ENCODE measurements at places on chromosomes 2 and 18.
A peak's percentile ranks its signal among the peaks of the same experiment; 100 is the strongest.

DNA sequence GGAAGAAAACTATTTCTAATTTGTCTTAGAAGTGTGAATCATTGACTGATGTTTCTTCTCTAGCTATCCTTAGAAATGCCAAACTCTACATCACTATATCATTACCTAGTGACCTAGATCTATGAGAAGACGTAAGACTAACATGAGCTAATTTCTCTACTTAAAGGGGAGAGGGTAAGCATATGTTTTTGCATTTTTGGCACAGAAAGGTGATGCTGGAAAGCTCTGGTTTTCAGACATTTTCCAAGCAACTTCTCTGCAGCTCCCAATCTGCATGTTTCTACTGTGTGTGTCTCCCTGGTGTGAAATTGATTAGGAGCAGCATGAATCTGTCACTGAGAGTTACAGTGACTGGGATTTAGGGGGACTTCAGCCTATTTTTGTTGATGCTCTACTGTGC, 235.2 kb upstream of the LINC00305 start:
- no peak for DNase-seq

GRCh38 chr2:190126798-190127197, 64.3 kb upstream of the MSTN start:
- no peak for DNase-seq

- no peak for DNase-seq
These were observed 137.7 kb upstream of the PKDCC start for GRCh38 chr2:41910126-41910525.

DNA sequence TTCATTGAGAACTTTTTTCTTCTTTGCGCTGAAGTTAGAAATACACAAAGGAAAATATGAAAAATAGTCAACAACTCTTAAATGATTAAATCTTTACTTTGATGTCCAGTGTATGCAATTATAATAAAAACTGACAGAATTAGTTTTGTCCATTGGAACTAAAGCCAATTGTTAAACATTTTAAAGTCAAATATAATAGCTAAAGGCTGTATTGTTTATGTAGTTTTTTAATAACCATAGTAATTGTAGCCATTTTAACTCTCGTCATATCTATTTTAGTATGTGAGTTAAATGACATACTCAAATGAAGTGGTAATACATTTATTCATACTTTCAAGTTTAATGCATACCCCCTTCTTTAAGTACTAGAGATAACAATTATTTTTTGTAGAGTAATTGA, 4.7 kb upstream of the COBLL1 start:
- no peak for DNase-seq

- DNase-seq: no peak
These were observed 56.5 kb downstream of the CCDC195 start for GRCh38 chr2:224659714-224660113.

DNA sequence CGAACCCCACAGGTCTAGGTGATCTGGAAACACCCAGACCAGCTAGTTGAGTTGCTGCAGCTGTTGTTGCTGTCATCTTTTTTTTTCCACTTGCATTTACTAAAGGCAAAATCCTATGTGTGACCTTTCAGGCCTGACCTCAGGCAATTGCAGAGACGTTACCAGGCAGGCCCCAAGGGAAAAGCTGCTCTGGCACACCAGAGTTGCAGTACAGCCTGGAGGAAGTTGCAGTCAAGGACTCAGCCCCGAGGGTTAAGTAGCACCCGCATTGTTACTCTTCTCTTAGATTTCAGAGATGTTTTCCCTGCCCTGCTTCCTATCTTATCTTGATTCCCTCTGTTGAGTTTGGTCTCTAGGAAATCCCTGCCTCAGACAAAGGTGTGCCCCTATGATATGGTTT, 45.2 kb upstream of the SMAD2 start:
- no peak for DNase-seq

DNA sequence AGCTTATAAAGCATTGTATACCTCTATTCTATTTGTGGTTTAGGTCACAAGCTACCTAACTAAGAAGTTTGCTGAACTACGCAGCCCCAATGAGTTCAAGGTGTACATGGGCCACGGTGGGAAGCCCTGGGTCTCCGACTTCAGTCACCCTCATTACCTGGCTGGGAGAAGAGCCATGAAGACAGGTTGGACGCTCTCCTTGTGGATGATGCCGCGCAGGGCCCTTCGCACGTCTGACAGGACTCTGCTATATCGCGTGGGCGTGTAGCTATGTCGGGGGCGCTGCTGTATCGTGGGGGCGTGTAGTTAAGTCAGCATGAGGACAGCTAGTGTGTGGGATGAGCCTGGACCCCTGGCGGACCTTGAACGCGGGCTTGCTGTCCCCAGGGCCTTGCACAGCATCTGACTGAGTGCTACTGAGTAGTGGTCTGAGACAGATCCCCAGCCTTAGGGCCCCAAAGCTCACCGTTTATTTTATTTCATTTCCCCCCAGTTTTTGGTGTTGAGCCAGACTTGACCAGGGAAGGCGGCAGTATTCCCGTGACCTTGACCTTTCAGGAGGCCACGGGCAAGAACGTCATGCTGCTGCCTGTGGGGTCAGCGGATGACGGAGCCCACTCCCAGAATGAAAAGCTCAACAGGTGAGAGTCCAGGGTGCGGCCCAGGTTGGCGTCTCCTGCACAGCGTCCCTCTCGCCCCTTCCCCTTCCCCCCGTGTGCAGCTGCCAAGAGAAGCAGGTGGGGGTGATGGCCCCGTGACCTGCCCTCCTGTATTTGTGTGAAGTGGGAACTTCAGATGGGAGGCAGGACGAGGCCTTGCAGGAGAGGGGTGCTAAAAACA, 15.6 kb upstream of the CNDP1 start:
- DNase-seq: no peak

- no peak for DNase-seq
These were observed 154.3 kb downstream of the SEPTIN10 start for GRCh38 chr2:109459485-109459884.

GRCh38 chr2:217247476-217247875, 387.6 kb upstream of the TNP1 start:
- no peak for DNase-seq

- no peak for DNase-seq
These were observed 62.1 kb downstream of the DIPK1C start for GRCh38 chr18:74395006-74395405.

DNA sequence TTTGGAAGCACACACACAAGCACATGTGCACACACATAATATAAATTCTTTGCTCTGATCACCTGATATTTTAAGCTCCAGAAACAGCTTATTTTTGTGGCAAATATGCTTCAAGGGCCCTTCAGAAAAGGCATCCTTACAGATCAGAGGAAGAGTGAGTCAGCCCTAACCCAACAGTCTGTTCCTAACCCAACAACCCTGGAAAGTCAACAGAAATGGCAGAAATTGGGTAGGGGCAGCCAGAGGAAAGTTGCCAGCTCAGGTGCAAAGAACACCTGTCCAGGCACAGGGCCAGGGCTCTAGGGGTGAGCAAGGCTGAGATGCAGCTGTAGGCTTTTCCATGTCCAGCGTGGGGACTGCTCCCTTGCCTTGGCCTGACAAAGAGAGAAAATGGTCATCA, 6.4 kb upstream of the NCKAP5 start:
- DNase-seq: no peak

DNA sequence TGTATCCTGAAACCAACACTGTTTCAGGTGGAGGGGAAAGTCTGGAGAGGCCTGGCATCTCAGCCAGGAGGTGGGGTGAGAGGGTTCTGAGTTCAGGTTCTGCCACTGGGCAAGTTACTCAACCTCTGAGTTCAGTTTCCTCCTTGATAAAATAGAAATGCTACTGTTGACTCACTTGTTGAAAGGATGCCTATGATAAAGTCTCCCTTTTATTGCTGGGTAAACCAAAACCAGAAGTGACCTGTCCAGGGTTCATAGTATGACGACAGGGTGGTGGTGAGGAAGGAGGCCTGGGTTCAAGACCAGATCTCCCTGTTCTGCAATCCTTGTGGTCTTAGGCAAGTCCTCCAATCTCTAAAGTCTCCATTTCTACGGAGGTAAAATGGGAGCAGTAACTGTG, 232.7 kb downstream of the PRKCE start:
- DNase-seq: no peak

DNA sequence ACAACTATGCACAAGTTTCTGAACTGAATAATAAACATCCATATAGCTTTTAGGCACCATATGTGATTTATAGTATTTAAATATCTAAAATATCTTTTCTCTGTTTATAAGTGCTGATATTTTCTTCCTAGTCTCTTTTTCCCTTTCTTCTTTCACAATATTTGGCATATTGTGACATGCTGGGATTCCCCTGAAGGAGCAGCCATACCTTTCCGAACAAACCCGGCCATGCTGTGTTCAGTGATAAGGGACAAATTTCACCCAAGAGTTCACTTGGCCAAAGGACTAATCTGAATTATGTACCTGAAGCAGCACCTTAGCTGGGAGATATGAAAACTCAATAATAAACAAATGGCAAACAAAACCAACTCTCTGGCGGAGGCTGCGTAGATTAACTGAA, 250.8 kb downstream of the RDH14 start:
- DNase-seq: no peak

DNA sequence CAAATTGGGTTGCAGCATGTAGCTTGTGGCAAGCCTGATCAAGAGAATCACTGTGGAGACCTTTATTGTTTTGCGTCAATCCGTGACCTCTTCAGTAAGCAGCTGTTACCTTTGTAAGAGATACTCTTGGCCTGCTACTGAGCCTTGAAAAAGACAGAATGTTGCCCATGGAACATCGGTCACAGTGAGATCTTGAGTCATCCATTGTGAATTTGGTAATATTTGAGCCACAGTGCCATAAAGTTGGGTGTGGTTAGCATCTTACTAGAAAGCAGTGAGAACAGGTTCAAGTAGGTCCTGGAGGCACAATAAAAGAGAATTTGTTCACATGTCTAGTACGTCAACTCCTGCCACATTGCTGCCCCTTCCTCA, 12.7 kb upstream of the EFR3B start:
- DNase-seq: no peak

- DNase-seq: no peak
These were observed 91.7 kb upstream of the MEIS1 start for GRCh38 chr2:66343259-66343658.

- DNase-seq: no peak
These were observed 379.1 kb upstream of the ATP5MC3 start for GRCh38 chr2:175560521-175561169.

DNA sequence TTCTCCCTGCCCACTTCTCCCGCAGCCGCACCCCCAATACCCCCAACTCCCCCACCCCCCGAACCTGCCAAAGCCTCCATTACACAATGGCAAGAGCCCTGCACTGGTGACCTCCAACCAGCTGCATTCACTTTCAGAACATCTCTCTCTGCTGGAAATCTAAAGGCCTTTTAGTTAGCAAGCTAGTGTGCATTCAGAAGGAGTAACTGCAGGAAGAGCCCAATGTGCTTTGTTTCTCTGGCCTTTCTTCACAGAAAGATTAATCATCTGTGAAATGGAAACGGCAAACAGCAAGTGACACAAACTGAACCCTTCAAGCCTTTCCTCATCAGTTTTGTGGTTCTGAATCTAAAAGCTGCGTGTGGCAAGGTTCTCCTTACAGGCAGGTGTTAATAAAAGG, 124.2 kb downstream of the OLA1 start:
- DNase-seq: peak; percentile 95

DNA sequence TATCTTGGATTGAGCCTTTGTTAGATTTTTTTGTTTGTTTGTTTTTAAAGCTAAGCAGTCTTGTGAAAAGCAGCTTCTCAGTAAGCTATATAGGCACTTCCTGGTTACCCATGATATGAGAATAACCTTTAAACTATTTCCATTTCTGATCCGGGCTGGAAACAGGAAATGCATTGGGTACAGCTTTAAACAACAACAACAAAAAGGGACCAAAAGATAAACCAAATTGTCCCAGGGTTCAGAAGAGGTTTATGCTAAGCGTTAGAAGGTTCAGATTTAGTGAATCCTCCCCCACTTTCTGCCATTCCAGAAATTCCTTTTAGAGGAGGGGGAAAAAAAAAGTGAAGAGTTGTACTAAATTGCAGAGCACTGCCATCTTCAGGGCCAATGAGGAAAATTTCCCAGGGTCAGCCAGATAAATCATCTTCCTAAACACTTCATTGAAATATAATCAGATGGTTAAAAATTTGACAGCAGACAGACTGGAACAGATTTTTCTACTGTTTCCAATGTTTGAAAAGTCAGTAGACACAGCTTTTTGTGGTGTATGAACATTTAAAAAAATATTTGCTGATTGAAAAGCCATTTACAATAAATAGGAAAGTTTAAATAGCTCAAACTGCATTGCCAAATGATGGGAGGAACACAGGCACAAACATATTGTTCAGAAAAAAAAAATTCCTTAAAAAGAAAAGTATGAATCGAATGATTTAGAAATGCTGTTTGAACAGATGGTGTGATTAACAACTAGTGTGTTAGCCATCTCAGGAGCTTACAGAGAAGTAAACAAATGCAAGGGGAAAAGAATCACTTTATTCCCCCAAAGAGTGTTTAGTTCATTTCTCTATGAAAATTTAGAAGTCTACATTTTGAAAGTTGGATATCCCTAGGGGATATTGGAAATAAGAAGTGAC, 189.9 kb upstream of the TANK start:
- DNase-seq: peak; percentile 94

Measured in NCI-H2227 treated with DMSO at 0.1 percent for 48 hours (cell line).